ENCODE measurements at places on chromosomes 4 and X.

DNA sequence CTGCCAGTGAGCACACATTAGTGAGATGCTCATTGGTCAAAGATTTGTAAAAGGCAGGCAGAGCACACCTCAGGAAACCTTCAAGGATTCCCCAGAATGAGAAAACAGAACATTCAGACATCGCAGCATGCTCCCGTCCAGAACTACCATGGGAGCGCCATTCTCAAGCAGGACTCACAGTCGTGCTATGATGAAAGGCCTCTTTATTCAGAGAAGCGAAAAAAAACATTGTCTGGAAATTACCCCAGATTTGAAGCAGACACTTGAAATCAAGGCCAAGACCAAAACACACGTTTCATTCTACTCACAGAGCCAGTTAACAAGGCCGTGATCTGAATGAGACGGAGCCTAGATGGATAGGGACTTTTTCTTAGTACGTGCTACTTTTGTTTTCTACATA is 961.8 kb upstream of the TENM3 start:
- DNase-seq: no peak

- no peak for DNase-seq
Measured at GRCh38 chr4:36609661-36610060, 328.2 kb downstream of the DTHD1 start.

DNA sequence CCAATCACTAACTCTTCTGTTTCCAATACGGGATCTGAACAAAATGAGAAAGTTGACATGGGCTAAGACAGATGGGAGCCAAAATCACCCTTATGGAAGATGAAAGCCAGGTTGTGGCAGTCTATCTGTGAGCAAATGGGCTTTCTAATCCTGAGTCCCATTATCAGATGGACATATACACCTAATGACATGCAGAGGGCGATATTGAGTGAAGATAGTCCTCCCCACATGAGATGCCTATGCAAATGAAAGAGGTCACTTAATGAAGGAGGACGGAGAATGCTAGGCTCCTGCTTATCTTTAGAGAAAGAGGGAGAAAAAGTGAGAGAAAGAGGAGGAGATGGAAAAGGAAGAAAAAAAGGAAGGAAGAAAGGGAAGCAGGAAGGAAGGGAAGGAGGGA is 547.5 kb downstream of the NLGN4X start:
- no peak for DNase-seq

DNA sequence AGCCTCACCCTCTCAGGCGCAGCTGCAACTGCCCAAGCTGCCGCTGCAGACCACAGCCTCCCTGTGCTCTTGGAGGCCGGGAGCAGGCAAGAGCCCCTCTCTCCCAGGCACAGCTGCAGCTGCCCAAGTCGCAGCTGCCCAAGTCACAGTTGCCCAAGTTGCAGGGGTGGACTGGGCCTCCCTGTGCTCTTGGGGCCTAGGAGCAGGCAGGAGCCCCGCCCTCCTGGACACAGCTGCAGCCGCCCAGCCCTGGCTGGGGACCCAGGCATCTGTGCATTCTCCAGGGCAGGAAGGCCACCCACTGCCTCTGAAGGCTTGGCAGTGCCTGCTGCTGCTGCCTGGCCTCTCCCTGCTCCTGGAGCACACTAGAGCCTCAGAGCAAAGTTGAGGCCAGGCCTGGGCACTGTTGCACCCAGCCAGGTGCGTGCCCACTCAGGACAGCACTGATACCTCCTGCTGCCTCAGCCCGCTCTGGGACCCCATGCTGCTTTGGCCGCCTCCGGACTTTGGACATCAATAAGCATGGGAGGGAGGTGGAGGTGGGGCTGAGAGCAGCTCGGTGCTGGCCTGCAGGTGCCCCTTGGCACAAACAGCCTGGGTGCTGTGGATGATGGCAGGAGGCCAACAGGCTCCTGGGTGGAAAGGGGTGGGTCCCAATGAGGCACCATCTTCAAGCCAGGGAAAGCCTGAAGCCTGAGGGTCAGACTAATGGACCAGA is 247.5 kb downstream of the PDGFC start:
- no peak for DNase-seq

- no peak for DNase-seq
Measured at GRCh38 chr4:40292313-40292759, 42.8 kb upstream of the CHRNA9 start.

DNA sequence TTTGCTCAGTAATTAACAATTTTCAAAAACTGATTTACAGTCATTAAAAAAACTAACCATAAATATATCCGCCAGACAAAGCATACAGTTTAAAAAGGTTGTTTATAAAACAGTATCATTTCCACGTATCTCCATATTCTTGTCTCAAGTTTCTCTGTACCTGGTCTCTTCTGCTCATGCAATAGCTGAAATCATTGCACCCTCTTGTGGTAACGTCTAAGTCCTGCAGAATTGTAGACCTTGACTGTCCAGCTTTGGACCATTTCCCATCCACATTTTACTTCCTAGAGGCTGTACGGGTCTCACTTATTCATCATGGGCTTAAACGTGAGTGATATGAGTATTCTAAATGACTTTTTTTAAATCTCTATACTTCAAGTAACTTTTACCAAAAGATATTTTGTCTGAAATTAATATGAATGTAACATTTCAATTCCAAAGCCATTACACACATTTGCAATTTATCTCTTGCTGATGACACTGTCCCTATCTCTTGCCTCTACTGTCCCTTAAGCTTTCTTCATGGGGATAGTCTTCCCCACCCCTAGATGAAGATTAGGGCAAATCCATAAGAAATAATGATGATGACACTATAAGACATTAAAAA is 118.5 kb downstream of the BTC start:
- DNase-seq: peak; percentile 9

- DNase-seq: no peak
Measured at GRCh38 chrX:40078489-40079227, 19.1 kb downstream of the BCOR start.

- no peak for DNase-seq
Measured at GRCh38 chr4:70251250-70251944, 9.0 kb downstream of the CSN3 start.

- DNase-seq: peak; percentile 81
Measured at GRCh38 chr4:81844717-81845116, 373.0 kb upstream of the RASGEF1B start.

DNA sequence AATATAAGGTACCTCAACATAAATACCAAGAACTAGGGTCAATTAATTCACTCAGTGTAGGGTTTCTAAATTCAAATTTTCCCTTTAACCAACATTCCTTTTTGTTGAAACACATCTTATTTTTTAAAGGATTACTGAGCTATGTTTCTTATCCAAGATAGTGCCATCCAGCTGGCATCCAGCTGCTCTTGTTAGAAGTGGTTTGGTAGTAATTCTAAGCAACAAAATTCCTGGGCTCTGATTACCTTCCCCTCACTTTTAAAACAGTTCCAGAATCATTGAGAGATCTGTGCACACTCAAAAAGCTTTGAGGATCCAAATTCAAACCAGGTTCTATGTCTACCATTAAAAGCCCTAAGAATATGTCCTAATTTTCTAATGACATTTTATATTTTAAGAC is 583.7 kb downstream of the TRIML1 start:
- DNase-seq: no peak

GRCh38 chr4:7777871-7778509 is 161.7 kb downstream of the AFAP1 start:
- DNase-seq: no peak

Data from stimulated activated CD4-positive, alpha-beta T cell treated with anti-CD3 and anti-CD28 coated beads, Interleukin-4, amount 100 ng/mL, for 24 hours (primary cell).